ENCODE measurements at places on chromosomes 11 and 22.

DNA sequence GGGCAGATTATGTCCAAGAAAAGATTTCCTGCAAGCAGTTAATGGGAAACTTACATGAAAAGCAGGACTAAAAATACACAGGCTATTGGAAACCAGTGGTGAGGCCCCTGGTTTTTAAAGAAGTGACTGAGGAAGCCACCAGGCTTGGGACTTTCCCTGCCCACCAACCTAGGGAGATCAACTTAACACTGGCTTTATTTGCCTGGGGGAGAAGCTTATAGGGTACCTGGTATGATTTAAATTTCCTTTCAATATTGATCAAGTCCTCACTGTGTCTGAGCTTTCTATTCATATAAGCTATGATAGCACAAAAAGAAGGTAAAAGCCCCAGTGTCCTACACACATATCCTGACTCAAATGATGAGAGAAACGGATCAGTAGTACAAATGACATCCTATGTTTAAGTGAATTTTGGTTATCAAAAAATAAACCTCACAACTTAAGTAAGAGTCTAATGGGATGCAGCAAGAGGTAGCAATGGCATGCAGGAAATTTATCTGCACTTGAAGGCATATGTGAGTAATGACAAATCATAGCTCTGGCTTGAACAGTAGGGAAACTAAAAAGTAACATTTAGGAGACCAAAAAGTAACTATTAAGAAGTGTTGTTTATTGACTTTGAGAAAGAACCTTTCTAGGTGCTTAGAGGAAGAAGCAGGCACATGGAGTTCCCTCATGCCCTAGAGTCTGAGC, 85.3 kb downstream of the GAB2 start:
- DNase-seq: peak; percentile 31

- no peak for DNase-seq
Measured at GRCh38 chr11:77175021-77175842, 47.2 kb downstream of the MYO7A start.

DNA sequence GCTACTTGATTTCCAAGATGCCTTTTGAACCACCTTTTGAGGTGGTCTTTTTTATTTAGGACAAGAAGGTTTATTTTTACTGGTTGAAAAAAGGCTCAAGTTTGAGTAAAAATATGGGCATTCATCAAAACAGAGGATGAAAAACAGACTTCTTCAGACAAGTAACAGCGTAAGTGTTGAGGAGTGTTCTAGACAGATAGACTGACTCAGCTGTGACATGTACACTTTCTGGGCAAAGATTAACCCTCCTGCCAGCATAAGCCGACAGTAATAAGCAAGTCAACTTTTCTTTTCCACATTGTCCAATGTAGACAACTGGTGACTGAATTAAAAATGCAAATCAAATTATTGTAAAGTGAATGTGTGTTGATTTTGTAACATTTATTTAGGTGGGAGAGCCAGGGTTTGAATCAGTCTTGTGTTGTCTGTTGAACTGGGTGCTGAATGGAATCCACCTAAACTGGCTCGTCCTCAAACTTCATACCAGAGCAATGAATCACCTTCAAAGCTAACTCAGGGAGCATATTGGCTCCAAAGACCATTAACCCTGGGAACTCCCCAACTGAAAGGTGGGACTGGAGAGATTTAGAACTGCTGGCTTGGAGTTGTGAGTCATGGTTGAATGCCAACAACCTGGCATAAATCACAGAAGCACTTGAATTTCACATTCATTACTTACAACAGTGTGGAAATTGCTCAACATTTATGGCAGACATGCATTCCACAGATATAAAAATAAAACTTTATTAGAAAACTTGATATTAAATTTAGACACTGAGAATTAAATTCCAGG, 377.0 kb downstream of the ETS1 start:
- peak; percentile 92 for DNase-seq

GRCh38 chr11:47267876-47268275, 2.1 kb upstream of the MADD start:
- no peak for DNase-seq

- DNase-seq: peak; percentile 40
Measured at GRCh38 chr11:108926841-108927577, 262.1 kb downstream of the DDX10 start.

DNA sequence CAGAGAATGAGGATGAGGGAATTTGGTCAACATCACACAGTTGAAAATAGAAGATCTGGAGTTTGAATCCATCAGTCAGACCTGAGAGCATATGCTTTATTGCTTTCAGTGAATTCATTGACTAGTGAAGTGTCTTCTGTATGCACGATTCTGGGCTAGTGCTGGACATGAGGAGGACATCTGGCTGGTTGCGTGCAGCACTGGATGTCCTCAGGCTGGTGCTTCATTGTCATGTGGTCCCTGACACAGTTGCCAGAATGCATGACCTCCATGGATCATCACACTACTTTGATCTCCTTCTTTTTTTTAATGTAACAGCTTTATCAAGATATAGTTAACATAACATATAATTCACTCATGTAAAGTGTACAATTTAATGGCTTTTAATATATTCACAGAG, 44.5 kb upstream of the MMP7 start:
- DNase-seq: no peak

- peak; percentile 78 for DNase-seq
Measured at GRCh38 chr11:95089620-95090542, at the start of gene ENDOD1. ENDOD1 (plus strand) TSS chr11:95089846; CDS start chr11:95089928, 82 bp downstream.

GRCh38 chr11:113446112-113446511, 29.1 kb downstream of the DRD2 start:
- DNase-seq: no peak

Data from fibroblast of lung (primary cell).